ENCODE measurements at places on chromosomes 11 and 22.

GRCh38 chr11:121589946-121590537 is 137.3 kb upstream of the SORL1-AS1 start:
- DNase-seq = no peak

DNA sequence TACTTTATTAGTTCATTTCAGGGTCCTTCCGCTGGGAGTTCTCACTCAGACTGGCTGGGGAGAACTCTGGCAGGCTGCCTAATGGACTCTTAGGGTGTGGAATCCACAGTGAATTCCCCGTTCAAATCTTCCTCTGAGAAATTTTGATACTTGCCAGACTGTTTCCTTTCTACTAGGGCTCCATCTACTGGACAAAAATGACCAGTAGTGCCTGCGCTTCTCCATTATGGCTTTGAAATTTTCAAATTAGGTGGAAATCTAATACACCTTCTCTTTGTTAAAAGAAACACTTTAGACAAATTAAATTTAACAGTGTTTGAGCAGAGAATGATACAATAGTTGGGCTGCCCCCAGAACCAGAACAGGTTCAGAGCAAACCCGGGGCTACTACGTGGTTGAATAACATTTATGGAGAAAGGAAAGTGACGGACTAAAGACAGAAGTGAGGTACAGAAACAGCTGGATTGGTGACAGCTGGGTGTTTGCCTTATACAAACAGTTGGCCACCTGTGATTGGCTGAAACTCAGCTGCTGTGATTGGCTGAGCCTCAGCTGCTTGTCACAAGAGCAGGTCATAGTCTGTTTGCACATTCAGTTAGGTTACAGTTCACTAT is 52.9 kb upstream of the FDX1 start:
- no peak for DNase-seq

DNA sequence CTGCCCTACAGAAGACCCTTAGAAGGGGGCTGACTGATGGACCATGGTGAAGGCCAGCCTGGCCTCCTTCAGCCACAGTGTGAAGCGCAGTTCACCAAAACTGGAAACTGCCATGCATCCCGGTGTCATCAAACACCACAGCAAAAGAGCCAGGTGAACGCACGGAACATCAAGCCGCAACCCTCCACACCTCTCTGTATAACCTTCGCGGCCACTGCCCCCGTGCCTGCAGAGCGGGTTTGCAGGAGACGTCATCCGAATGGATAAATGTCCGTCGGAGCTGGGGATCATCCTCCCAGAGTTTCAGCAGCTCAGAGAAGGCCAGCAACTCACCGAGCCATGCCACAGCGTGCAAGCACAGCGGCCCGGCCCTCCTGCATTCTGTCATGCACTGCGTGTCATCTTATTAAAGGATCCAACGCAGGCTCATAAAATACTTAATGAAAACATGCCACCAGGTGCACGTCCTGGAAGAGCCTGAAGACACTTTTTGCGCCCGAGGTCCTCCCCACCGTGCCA is 309.9 kb downstream of the BRD1 start:
- no peak for DNase-seq

DNA sequence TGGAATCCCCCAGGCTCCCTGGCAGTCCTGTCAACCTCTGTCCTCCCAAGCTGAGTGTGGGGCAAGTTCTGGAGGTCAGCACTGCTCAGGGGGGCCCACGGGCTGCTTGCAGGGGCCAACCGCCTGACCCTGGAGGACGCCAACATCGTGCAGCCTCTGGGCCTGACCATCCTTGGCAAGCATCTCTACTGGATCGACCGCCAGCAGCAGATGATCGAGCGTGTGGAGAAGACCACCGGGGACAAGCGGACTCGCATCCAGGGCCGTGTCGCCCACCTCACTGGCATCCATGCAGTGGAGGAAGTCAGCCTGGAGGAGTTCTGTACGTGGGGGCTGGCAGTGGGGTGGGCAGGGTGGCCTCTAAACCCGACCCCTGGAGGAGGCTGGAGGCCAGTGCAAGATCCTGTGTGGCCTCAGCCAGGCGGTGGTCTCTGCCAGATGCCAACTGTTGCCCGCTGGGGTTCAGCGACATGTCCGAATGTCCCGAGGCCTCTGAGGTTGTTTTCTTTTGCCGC is 34.6 kb upstream of the PPP6R3 start:
- no peak for DNase-seq

GRCh38 chr11:13862845-13863392 is 99.6 kb upstream of the SPON1 start:
- no peak for DNase-seq

DNA sequence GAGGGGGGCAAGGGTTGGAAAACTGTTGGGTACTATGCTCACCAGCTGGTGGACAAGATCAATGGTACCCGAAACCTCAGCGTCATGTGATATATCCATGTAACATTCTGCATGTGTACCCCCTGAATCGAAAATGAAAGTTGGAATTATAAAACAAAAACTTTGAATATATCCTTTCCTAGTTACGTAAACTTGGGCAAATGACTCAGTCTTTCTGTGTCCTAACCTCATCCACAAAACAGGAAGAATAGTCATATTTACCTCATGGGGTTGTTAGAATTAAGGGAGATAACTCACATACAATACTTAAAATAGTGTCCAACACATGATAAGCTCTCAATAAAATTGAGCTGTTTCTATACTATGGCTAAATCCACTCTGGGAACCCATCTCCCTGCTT is 620.1 kb upstream of the KIRREL3 start:
- no peak for DNase-seq

- no peak for DNase-seq
Measured at GRCh38 chr22:44407171-44407986, 90.7 kb downstream of the RTL6 start.

GRCh38 chr11:134412203-134413042 is at the start of gene B3GAT1:
B3GAT1 (minus strand) TSS chr11:134412242; CDS start chr11:134387659, 24,583 bp downstream.
- DNase-seq = no peak

GRCh38 chr11:20259506-20259905 is 99.2 kb upstream of the DBX1 start:
- DNase-seq = no peak
